ENCODE measurements at places on chromosomes 1 and 21.

DNA sequence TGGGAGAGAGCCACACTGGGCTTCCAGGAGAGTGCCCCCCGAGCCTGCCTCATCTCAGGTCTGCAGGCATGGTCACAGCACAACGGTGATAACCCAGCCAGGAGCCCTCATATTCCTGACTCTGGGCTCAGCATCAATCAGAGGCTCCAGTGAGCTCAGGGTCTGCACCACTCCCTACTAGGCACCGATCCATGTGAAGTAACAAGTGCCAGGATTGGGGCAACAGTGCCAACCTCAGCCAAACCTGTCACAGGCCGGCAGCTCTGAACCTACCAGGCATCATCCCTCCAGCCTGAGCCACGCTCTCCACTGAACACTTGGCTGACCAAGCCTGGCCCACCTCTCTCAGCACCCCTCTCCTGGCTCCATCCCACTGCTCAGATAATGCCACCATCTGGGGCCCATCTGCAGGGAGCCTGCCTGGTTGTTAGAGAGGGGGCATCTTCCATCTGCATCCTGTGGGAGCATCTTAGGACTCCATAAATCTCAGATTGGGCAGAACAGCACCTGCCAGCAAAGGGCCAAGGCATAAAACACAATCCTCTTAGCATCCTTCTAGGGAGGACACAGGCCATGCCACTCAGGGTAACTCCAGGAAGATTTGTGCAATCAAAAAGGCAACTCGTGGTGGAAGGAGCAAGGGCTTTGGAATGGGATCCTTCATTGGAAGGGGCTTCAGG, 213.7 kb upstream of the CSF3R start:
- DNase-seq = no peak

DNA sequence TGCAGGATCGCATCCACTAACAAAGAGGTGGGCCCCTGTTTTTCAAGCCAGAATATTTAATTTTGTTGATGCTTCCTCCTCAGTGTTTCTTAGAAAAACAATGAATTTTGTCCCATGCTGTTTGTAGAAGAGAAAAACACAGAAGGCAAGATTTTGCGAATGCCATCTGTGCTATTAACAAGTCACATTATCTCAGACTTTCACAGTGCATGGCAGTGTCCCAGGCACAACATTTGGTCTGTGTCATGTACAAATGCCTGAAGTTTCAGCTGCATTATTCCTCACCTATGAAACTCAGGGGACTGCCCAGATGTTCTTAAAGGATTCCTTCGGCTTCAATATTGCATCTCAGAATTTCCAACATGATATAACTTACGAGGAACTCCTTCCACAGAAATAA, 99.6 kb upstream of the ZC3H11B start:
- DNase-seq = no peak

- DNase-seq = no peak
These were observed 9.9 kb upstream of the ZBTB17 start for GRCh38 chr1:15985611-15986297.

DNA sequence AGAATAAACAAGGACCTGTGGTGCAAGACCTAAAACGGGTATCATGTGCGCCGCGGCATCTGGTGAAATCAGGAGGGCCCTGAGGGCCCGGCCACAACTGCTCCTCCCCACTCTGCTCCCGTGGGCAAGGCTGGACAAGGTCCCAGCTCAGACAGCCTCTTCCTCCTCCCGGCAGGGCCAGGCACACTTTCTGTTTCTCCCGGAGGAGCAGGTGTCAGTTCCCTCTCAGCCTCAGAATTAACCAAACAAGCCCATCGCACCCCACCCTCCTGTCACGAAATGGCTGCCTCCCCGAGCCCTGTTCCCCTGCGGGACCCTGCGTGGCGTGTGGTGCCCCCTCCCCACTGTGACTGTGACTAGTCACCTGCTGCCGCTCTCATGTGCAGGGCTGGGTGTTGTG, 15.2 kb downstream of the PTTG1IP start:
- no peak for DNase-seq

- DNase-seq = no peak
These were observed 58.2 kb upstream of the SPAG17 start for GRCh38 chr1:118243269-118243668.

- no peak for DNase-seq
These were observed 177.9 kb downstream of the IGSF21 start for GRCh38 chr1:18285538-18285924.

- no peak for DNase-seq
These were observed 12.7 kb upstream of the ETV3L start for GRCh38 chr1:157112186-157112867.

GRCh38 chr1:244111027-244111426, 59.9 kb downstream of the ZBTB18 start:
- DNase-seq = no peak

DNA sequence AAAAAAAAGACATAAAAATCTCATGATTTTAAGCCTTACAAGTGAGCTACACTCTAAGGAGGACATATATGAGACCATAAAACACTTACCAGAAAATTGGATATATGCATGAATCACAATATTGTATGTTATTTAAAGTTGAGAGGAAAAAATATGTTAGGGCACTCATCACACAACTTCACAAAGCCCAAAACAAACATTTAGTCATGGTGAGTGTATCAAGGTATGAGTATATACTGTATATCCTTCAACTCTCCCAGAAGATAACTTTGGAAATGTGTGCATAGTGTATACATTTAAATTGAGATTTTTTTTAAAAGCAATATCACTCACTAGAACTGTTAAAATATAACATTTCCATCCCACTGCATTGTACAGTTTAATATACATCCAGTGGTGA, 259.3 kb downstream of the SRGAP2C start:
- DNase-seq = no peak

Data from choroid plexus epithelial cell (primary cell).